Cerebellar nuclear complex (tissue), 1 donor: ENCODE measurements at places on chromosomes 5 and 9.

- no peak for DNase-seq
These were observed 46.1 kb upstream of the CLPTM1L start for GRCh38 chr5:1390861-1391600.

- DNase-seq: no peak
These were observed 3.9 kb downstream of the CDKN2B start for GRCh38 chr9:22005021-22005701.

- no peak for DNase-seq
These were observed 74.3 kb downstream of the NDFIP1 start for GRCh38 chr5:142182840-142183239.

DNA sequence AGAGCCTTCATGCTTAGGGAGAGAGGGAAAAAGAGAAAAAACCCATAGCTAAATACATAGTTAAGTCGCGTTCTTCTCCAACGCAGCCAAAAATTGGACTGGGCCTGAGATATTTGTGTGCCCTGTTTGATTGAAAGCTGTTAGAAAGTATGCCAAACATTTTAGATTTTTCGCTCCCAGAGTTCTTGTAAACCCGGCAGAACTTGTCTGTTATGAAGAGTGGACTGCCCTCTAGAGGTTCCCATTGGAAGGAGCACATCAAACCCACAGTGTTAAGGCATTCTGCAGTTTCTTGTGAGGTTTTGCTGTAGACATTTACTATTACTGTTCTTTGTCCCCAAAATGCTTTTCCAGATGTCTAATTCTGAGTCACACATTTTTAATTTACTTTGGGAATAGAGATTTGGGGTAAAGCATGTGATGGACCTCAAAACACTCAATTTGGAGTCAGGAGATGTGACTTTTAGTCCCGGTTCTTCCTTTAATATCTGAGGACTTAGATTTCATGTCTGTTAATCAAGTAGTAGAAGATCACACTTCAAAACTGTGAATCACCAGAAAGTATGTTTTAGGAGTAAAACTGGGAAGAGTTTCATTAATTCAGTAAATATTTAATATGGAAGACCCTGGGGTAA is 96.6 kb downstream of the PCSK1 start:
- DNase-seq: peak; percentile 47

DNA sequence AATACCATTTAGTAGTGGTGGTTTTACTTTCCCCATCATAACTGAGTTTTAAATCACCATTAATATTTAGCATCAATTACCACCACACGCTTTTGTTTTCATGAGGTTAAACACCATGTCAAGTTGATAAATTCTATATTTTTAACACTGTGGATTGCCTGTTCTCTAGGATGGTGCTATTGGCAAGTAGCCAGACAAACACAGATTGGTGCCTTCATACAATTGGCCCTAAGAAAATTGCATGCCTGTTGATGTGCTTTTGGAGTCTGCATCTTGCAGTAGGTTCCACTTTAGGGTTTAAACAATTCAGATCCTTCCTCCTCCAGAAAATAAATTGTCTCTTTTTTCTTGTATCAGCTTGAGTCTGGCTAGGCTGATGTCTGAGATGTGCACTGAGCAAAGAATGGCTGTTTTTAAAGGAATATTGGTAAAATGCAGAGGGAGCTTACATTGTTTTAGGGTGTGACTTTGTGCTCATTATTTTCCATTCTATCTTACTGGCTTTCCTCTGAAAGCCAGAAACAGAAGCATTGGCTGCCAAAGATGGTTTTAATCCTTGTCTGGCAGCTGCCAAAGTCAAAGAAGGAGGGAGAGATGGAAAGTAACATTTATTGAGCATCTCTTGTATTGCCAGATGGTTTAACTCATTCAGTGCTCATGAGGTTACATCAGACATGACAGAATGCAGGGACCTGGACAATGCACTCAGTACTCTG is 19.6 kb upstream of the MAN2A1 start:
- DNase-seq: no peak

GRCh38 chr5:111398013-111398412 is 114.3 kb downstream of the STARD4 start:
- DNase-seq: no peak

- no peak for DNase-seq
These were observed 20.1 kb upstream of the MARCHF6 start for GRCh38 chr5:10333154-10334006.

GRCh38 chr5:2660315-2660714 is 91.2 kb downstream of the IRX2 start:
- no peak for DNase-seq

GRCh38 chr5:135332519-135333150 is 66.4 kb downstream of the MACROH2A1 start:
- no peak for DNase-seq

DNA sequence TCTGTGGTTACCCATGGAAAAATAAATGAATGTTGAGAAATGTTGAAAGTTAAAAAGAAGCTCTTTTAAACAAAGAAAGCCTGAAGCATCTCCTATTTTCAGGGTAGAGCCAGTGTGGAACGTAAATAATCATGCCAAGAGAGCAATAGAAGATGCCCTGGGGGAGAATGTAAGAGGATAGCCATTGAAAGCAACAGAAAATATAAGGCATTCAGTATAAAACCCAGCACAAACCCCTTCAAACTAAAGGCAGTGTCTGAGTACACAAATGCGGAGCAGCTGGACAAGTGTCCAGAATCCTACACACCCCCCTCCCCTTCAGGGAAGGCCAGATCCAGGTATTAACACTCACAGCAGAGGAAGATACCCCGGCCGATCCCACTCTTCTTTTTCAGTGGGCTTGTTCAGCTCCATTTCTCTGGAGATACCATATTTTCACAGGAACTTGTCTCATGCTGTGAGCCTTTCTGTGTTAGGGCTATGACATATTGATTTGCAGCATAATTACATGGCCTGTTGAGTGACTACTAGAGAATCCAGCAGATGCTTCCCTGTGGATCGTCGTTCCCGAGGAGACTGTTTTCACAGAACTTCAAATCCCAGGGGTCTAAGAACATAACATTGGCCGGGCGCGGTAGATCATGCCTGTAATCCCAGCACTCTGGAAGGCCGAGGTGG is 101.2 kb downstream of the PLK2 start:
- DNase-seq: no peak

GRCh38 chr9:89742660-89743059 is 137.8 kb downstream of the GADD45G start:
- DNase-seq: no peak

DNA sequence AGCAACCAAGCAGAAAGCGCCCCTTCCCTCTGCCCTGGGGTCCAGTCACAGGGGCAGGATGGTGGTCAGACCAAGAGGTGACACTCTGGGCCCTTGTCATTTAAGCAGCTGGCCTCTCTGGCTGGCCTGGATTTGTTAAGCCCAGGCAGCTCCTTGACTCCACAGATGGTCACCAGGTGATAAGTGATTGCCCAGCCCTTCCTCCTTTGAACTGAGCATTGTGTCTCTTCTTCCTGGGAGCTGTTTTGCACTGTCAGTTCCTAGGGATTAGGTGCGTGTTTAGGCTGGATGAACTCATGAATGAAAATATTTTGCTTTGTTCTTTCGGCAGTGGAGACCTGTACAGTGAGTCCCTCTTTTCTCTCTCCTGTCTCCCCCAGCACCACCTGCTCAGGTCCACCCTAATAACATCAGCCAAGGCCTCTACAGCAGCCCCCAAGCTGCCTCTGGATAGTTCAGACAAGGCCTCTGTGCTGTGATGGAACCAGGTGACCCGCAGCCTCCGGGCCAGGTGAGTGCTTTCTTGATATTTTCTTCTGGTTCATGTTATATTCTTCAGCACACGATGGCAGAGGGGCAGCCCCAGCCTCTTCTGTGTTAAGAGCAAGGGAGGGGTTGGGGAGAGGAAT is 139.7 kb upstream of the PITX1 start:
- DNase-seq: no peak

- DNase-seq: no peak
These were observed 375.2 kb upstream of the WWC1 start for GRCh38 chr5:167916261-167916691.

- no peak for DNase-seq
These were observed 34.1 kb downstream of the SLC6A3 start for GRCh38 chr5:1411099-1411498.

DNA sequence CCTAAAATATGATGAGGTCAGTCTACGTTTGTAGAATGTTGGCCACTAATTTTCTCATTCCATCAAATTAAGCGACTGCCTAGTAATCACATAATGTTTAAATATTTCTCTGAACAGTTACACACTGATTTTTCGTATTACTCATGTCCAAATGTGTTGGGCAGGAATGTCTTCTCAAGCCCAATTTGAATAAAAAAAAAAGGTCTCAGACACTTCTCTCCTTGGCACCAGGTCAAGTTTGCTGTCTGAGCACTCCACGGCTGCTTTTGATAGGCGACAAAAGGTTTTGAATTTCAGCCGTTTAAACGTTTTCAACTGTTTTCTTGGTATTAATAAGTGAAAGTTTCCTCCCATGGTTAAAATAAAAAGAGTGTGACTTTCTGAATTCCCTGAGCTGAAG is 542.1 kb downstream of the IRX1 start:
- no peak for DNase-seq

GRCh38 chr5:119943148-119943547 is 313.8 kb downstream of the FAM170A start:
- no peak for DNase-seq

DNA sequence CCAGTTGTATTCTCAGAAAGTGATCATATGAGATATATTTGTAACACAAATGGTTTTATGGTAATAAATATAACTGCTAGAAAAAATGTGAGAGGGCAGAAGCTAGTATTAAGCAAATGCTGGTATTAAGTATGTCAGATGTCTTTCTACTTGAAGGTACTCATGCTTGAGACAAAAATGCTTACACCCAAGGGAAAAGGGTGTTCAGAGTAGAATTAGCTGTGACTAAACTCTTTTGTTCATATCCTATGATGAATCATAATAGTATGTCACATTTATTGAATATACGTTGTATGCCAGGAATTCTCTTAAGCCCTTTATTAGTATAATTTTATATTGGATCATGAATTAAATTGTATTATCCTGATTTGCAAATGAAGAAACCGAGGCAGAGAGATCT is 2.2 kb downstream of the ADGRV1 start:
- DNase-seq: no peak

DNA sequence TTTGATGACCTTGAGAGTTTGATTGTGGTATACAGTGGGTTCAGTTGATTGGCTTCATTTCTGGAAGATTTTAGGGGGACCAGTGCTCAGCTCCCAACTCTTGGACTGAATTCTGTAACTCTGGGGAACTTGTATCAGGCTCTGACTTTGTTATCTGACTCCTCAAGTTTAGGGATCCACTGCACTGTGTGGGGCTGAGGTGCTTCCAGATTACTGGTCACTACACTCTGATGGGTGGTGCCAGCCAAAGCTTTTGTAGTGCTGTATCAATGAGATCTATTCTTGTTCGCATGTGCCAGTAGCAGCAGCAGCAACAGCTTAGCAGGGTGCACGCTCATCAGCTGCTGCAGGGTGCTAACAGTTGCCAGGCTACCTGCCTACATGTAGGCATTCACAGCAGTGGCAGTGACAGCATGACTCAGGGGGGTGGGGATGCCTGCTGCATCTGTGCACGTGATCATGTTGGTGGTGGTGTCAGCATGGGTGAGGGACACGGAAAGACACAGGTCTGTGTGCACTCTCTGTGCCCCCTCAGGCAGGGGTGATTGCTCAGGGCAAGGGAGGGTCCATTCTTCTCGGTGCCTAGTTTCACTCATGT is 438.8 kb upstream of the SEMA6A start:
- no peak for DNase-seq

GRCh38 chr5:78002690-78003089 is 226.6 kb upstream of the TBCA start:
- DNase-seq: no peak

- no peak for DNase-seq
These were observed 65.7 kb upstream of the SYK start for GRCh38 chr9:90735952-90736351.

DNA sequence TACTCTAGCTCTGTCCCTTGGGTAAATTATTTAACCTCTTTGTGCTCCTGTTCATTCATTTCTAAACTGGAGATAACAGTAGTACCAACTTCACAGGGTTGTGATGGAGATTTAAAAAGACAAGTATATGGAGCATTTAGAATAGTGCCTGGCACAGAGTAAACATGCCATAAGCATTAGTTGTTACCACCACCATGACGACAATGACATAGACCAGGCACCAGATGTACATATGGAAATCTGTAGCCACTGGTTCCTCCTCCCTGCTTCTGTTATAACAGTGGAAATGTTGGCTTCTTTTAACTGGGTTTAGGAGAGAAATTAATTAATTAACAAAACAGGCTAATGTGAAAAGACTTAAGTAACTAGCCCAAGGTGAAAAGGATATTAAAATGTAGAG is 217.5 kb downstream of the DENND1A start:
- DNase-seq: no peak

GRCh38 chr5:154313360-154314017 is 123.0 kb downstream of the GALNT10 start:
- DNase-seq: no peak

DNA sequence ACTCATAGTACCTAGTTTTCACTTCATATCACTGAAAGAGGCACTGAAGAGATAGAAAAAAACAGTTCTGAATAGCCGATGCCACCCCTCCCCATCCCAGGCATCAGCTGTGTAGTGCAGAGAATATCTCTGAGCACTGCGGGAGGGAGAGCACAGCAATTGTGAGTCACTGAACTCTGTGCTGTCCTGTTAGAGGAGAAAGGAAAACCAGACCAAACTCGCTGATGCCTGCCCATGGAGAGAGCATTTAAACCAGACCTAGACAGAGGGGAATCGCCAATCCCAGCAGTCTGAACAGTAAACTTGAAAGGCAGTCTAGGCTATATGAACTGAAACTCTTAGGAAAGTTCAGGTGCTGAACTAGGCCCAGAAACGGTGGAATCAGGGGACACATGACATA is 120.1 kb upstream of the SLC30A5 start:
- DNase-seq: no peak

- no peak for DNase-seq
These were observed 193.5 kb upstream of the RFX3 start for GRCh38 chr9:3719286-3719685.

DNA sequence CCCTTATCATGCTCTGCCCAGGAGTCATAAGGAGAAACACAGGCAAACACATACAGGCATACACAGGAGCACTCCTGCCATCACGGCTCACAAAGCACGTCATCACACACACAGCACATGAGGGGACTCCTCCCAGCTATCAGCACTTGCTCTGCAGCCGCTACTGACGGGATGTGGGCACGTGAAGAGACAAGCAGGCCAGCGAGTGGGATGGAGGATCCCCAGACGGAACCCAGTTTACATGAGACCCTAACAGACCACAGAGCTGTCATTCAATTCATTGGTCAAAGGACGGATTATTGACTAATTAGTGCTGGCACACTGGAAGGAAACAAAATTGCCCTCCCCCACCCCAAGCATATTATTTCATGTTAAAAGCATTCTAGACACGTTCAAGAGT is 53.6 kb downstream of the SEMA4D start:
- DNase-seq: no peak

- no peak for DNase-seq
These were observed 290.4 kb downstream of the TMEM167A start for GRCh38 chr5:82786748-82787147.

- no peak for DNase-seq
These were observed 376.4 kb downstream of the CTNND2 start for GRCh38 chr5:11527652-11528349.

- DNase-seq: no peak
These were observed 6.2 kb downstream of the TRIM32 start for GRCh38 chr9:116693233-116693731.
